Tibial nerve (tissue), 4 donors: ENCODE measurements at places on chromosomes 1 and 21.

- no peak overlapping the region for H3K4me3 ChIP-seq
- no peak for DNase-seq
- no peaks in the 10 kb centered on the region for H3K36me3 ChIP-seq
Measured at GRCh38 chr1:168466714-168467131, 77.1 kb downstream of the XCL2 start.

- DNase-seq, result no peak
- no peak overlapping the region for H3K27ac ChIP-seq
- no peak overlapping the region for H3K4me3 ChIP-seq
- H3K4me1 ChIP-seq, result no peaks in the 10 kb centered on the region
- H3K27me3 ChIP-seq, result no peaks in the 10 kb centered on the region
- H3K36me3 ChIP-seq, result no peaks in the 10 kb centered on the region
Measured at GRCh38 chr1:222757646-222758268, 20.8 kb downstream of the FAM177B start.

GRCh38 chr1:16139473-16139962, 16.4 kb downstream of the EPHA2 start:
- H3K27me3 ChIP-seq, result no peaks in the 10 kb centered on the region
- peak overlapping the region; percentile 86 for H3K27ac ChIP-seq
- no peaks in the 10 kb centered on the region for H3K36me3 ChIP-seq
- peaks cover 26% of the 10 kb centered on the region for H3K4me1 ChIP-seq

GRCh38 chr1:97451944-97452343, 468.9 kb downstream of the DPYD start:
- no peaks in the 10 kb centered on the region for H3K36me3 ChIP-seq
- no peak overlapping the region for H3K4me3 ChIP-seq
- no peak for DNase-seq

GRCh38 chr1:198018529-198018928, 101.4 kb downstream of the LHX9 start:
- H3K27ac ChIP-seq, result no peak overlapping the region
- no peaks in the 10 kb centered on the region for H3K27me3 ChIP-seq
- DNase-seq, result no peak
- no peaks in the 10 kb centered on the region for H3K36me3 ChIP-seq

DNA sequence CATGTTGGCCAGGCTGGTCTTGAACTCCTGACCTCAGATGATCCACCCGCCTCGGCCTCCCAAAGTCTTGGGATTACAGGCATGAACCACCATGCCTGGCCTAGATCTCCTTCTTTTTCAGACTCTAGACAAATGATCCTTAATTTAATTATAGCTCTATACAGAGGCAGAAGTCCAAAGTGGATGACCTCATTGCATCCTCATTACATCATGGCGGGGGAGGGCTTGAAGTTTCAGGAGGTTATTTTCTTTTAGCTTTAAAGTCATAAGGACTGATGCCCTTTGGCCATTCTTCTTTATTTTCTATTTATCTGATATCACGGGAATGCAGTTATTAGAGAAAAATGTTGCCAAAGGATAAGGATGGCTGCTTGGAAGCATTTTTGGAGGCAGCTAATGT, 14.1 kb upstream of the MARK1 start:
- no peaks in the 10 kb centered on the region for H3K36me3 ChIP-seq
- DNase-seq, result no peak
- H3K4me3 ChIP-seq, result no peak overlapping the region
- no peaks in the 10 kb centered on the region for H3K27me3 ChIP-seq
- H3K4me1 ChIP-seq, result no peaks in the 10 kb centered on the region
- no peak overlapping the region for H3K27ac ChIP-seq

DNA sequence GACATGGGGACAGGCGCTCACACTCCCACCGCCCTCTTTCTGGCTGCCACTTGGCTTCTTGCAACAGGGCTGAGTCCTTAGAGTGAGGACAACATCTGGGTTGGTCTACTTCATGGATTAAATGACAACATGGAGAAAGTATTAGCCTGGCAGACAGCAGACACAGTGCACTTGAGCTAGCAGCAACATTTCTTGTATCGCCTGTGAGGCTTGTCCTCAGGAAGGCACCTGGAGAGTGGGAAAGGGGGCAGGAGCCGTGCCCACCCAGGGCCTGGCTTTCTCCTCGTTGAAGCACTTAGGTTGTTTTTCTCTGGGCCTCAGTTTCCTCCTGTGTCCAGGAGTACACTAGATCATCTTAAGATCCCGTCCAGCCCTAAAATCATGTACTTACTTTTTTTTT, 3.7 kb downstream of the ELF3 start:
- DNase-seq, result no peak
- H3K36me3 ChIP-seq, result peaks cover 34% of the 10 kb centered on the region
- no peaks in the 10 kb centered on the region for H3K4me1 ChIP-seq
- no peak overlapping the region for H3K4me3 ChIP-seq
- H3K27ac ChIP-seq, result peak overlapping the region; percentile 67

GRCh38 chr1:32709476-32709875, 6.9 kb upstream of the SYNC start:
- no peaks in the 10 kb centered on the region for H3K4me1 ChIP-seq
- no peaks in the 10 kb centered on the region for H3K36me3 ChIP-seq
- H3K4me3 ChIP-seq, result no peak overlapping the region
- DNase-seq, result no peak

DNA sequence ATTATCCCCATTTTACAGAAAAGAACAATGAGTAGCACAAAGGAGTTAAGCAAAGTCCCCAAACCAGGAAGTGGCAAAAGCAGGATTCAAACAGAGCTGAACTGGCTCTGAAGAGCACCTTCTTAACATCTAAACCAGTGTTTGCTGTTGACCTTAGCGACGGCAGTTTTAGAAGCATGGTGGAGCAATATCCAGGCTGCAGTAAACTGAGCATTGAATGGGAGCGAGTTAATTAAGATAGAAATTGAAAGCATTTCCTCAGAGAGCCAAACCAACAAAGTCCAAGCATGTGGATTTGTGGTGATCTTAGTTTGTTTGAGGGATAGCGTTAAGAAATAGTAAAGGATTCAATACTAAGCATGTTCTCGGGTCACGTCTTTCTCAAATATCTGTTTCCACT, 13.4 kb upstream of the ZNF281 start:
- no peak overlapping the region for H3K4me3 ChIP-seq
- H3K27me3 ChIP-seq, result no peaks in the 10 kb centered on the region
- no peaks in the 10 kb centered on the region for H3K4me1 ChIP-seq

- no peak for DNase-seq
- peaks cover 6% of the 10 kb centered on the region for H3K4me1 ChIP-seq
- H3K27ac ChIP-seq, result no peak overlapping the region
- H3K4me3 ChIP-seq, result no peak overlapping the region
- H3K27me3 ChIP-seq, result no peaks in the 10 kb centered on the region
- H3K36me3 ChIP-seq, result no peaks in the 10 kb centered on the region
Measured at GRCh38 chr1:207882692-207883091, 28.2 kb downstream of the CD34 start.

DNA sequence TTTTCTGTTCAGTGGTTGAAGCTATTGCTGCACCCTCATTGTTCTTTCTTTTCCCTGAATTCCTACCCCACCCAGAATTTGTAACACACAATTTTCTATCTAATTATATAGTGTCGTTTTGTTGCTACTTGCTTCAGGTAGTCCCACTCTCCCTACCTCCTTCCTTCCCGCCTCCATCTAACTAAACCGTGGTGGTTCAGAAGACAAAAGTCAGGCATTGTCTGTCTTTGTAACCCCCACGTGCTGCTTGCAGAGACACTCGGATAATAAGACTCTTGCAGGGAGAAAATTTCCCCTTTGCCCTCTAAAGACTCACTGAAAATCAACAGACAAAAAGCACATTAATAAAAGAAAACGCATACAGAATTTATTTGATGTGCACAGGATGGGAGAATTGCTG, 46.2 kb upstream of the BTG3 start:
- no peaks in the 10 kb centered on the region for H3K36me3 ChIP-seq
- H3K4me3 ChIP-seq, result no peak overlapping the region
- H3K4me1 ChIP-seq, result no peaks in the 10 kb centered on the region
- no peak overlapping the region for H3K27ac ChIP-seq

- no peaks in the 10 kb centered on the region for H3K27me3 ChIP-seq
- H3K4me3 ChIP-seq, result peak overlapping the region; percentile 62
- H3K36me3 ChIP-seq, result no peaks in the 10 kb centered on the region
Measured at GRCh38 chr1:226702957-226703831, 35.9 kb downstream of the ITPKB start.

DNA sequence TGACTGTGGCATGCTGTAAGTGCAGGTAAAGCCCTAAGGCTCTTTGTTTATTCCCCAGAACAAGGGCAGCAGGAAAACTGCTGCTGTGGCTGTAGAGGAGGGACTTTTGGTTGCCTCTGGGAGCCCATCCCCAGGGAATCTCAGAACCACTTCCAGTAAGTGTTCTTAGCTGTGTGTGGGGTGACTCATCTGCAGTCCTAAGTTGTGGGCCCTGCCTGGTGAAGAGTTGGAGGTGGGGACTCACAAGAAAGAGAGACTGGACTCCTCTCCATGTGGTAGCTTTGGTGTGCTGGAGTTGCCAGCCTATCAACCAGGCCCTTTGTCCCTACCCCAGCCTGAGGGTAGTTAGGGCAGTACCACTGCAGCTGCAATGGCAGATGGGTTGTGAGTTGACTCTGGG, 24.0 kb upstream of the DENND1B start:
- no peaks in the 10 kb centered on the region for H3K36me3 ChIP-seq
- no peak overlapping the region for H3K4me3 ChIP-seq
- no peaks in the 10 kb centered on the region for H3K4me1 ChIP-seq
- H3K27ac ChIP-seq, result no peak overlapping the region
- DNase-seq, result no peak
- no peaks in the 10 kb centered on the region for H3K27me3 ChIP-seq
